Stimulated activated CD8-positive, alpha-beta memory T cell treated with anti-CD3 and anti-CD28 coated beads, Interleukin-4, amount 100 ng/mL, for 1 hour (primary cell): ENCODE measurements at places on chromosomes 16 and 17.
A peak's percentile ranks its signal among the peaks of the same experiment; 100 is the strongest.

GRCh38 chr16:49441366-49441780 lies 67.8 kb downstream of the C16orf78 start:
- peak; percentile 16 for DNase-seq

GRCh38 chr17:59719526-59719925 lies 12.1 kb downstream of the VMP1 start:
- no peak for DNase-seq

GRCh38 chr17:76208120-76208519 lies 32.2 kb downstream of the RNF157 start:
- DNase-seq = no peak

DNA sequence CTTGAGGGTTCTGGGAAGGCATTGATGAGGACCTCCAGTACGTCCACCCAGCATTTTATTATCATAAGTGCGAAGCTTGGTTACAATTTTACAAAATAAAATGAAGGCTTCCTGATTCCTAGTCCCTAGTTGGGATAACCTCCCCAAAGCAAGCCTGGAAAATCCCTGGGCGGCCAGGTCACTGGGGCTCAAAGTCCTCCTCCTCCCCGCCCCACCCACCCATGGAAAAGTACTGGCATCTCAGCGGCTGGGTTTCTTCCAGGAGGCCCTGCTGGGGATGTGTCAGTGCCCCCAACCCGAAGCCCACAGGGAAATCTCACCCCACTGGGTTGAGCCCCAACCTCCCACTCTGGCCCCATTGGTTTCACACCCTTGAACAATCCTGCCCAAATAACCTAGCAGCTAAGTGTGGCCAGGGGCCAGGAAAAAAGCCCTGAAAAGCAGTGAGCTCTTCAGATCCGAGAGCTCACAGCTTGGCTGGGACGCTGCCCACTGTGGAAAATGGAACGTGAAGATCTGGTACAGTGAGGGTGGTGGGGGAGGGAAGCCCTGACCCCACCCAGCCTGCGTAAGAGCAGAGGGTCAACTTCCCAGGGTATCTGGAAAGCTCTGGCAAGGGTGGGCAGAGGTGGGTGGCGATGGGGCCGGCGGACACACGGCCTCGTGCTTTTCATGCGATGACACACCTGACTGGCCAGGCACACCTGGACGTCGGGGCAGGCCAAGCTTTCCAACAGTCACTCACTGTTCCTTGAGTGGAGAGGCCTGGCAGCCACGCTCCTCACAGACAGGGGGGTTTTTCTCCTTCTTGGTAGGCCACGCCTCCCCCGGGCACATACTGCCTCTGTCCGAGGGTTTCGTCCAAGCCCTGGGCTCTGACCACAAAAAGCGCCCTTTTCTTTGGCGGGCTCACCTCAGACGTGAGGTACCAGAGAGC lies 324.5 kb downstream of the SOX9 start:
- DNase-seq = no peak

- DNase-seq = no peak
Observed at GRCh38 chr17:17947309-17947708, 24.9 kb downstream of the TOM1L2 start.

- no peak for DNase-seq
Observed at GRCh38 chr16:21160276-21160675, 1.8 kb downstream of the LDAF1 start.

DNA sequence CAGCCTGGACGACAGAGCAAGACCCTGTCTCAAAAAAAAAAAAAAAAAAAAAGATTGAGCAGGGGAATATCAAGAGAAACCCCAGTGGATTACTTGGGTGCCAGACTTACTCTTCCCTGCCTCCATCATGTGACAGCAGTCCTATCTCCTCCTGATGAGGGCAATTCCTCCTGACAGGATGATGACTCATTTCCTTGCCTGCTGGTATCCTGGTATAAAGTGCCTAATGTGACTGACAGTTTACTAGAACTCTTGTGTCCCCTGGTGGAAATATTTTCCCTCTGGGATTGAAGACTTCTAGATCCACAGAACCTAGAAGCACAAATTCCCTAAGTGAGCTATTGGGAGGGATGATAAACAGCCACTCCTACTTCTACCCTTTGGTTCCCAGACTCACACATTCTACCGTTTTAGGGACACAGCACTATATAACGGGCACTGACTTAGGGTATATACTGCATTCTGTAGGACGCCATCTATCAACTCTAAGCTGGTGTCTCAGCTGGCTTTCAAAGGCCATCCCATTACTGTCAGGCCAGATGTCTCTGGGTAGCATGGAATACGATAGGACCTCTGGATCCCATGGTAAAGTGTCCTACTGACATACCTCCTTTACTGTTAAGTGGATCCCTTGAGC lies 114.6 kb upstream of the MED13 start:
- no peak for DNase-seq

DNA sequence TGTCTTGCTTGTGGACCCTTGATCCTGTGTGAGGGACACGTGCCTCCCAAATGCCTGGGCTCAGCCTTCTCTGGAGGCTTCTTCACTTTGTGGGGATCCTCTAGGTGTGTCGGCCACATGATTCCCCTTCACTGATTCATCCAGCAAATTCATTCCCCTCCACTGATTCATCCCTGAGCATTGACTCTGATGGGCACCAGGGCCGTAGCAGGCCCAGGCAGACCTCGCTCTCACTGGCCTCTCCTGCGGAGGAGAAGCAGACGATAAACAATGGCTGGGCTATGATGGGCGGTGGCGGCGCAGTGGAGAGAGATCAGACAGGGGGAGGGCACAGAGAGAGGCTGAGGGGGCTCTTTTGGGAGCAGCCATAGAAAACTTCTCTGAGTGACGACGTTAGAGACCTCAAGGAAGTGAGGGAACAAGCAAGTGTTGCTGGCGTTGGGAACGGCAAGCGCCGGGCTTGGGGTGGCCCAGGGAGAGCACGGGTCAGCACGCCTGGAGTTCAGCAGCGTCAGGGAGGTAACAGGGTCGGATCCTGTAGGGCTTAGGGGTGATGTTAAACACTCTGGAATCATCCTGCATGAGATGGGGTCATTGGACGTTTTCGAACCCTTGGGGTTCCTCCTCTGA lies 17.5 kb upstream of the RPTOR start:
- DNase-seq = no peak

- DNase-seq = peak; percentile 48
Observed at GRCh38 chr16:87874639-87875427, 5.5 kb upstream of the SLC7A5 start.

- no peak for DNase-seq
Observed at GRCh38 chr17:7017827-7018200, 5.0 kb upstream of the BCL6B start.

DNA sequence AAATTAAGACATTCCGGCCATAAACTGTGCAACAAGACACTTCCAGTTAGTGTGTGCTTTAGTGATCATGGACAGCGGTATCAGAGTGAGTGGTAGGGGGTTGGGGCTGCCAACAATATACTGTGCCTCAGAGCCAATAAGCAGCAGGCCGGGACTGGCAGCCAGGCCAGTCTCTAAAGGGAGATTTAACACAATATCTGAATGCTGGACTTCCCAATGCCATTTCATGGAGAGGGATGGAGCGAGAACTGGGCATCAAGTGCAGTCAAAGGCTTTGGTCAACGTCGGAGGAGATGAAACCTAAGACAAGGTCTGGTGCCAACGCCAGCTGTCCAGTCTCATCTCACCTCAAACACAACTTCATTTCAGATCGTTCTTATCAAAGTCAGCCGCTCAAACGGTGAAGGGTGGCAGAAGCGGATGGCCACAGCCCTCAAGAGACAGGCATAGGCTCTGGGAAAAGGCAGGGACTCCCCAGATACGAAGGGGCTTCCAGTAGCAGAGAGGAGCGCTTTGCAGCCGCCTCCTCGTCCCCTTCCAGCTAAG lies 935 bp downstream of the USP32 start:
- no peak for DNase-seq

GRCh38 chr17:17203173-17203730 lies 2.9 kb downstream of the PLD6 start:
- no peak for DNase-seq

- no peak for DNase-seq
Observed at GRCh38 chr17:55442953-55443683, 21.5 kb upstream of the MMD start.

GRCh38 chr16:65500007-65500406 lies 378.1 kb upstream of the CDH11 start:
- DNase-seq = no peak

GRCh38 chr17:17018021-17018441 lies 24.2 kb upstream of the MPRIP start:
- DNase-seq = no peak

DNA sequence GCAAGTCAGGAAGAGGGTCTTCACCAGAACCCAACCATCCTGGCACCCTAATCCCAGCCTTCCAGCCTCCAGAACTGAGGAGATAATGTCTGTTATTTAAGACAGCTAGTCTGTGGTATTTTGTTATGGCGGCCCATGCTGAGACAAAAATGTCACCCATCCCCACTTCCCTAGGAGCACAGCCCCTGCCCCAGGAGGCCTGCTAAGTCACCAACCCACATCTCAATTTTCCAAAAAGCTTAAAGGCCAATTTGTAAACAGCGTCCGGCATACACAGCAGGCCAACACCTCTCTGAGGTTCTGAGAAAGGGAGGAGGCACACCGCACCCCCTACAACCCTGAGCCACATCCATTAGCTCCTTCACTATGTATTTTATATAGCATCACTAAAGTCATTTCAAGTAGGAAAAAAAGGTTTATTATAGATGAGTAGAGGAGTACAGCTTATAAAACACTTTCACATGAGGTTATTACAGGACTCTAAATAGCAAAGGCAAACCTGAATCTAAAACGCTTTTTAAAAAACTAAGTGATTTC lies 6.9 kb downstream of the TMEM170A start:
- DNase-seq = no peak

- DNase-seq = peak; percentile 50
Observed at GRCh38 chr17:78176548-78177025, 8.2 kb downstream of the SYNGR2 start.

- DNase-seq = no peak
Observed at GRCh38 chr16:56260378-56261160, 69.3 kb downstream of the GNAO1 start.

DNA sequence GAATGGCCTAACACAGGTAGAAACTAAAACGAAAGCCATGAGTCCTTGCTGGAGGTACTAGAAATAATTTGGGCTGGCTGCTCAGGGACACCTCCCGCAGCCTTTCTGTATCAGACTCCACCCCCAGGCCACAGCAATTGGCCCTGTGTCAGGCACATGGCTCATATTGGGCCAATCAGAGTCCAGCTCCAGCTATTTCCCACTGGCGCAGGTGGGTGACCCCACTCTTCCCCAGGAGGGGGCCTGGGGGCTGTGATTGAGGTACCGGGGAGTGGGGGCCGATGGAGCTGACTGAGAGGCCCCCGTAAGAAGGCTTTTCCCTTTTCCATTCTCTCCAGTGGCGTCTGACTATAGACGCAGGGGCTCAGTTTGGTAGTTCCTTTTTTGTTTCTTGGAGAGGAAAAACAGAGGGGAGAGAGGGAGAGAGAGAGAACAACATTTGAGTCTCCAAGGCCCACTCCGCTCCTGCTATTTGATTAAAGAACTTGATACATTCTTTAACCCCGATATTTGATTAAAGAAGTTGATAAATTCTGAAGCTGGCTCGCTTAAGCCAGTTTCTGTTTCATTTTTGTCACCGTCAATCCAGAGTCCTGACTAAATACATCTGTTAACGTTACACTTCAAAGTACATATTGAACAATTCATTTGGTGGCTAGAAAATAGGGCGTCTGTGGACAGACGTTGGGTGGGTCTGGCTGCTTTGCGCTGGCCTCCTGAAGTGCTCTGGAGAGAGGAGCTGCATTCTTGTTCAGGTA lies 26.3 kb downstream of the FOXL1 start:
- no peak for DNase-seq

DNA sequence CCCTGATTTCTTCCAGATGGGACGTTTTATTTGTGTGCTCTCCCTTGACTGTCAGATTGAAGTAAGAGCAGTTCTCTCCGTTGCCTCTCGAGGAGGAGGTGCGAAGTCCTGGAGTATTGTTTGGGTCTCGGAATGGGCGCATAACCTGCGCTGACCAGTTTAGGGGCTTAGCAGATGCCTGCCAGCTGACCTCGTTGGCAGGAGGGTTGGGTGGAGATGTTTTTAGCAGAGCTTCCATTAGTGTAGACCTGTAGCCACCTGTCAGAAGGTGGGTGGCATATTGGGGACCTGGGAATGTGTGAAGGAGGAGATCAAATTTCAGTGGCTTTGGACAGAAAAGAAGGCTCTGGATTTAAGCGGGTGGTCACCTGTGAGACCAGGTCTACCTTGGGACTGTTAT lies 3.6 kb downstream of the RASD1 start:
- DNase-seq = no peak

DNA sequence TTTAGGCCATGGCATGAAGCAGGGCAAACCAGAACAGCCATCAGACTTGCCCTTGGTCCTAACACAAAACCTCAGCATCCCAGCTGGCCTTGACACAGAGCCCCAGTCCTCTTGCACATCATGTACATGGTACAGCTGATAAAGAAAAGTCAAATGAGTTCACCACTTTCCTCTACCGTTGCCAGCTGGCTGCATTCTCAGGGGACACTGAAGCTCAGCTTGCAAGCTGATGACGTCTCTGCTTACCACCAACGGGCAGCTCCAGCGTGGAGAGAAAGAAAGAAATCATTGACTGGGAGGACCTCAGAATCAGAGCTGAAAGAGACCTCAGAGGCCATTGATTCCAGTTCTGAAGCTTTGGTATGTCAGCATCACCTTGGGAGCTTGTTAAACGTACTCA lies 80.7 kb upstream of the CES5A start:
- DNase-seq = no peak

GRCh38 chr17:32795339-32795979 lies 81.5 kb downstream of the MYO1D start:
- no peak for DNase-seq

- DNase-seq = no peak
Observed at GRCh38 chr17:13587487-13588338, 14.0 kb downstream of the HS3ST3A1 start.

GRCh38 chr17:65074778-65075250 lies 18.3 kb upstream of the GNA13 start:
- no peak for DNase-seq

DNA sequence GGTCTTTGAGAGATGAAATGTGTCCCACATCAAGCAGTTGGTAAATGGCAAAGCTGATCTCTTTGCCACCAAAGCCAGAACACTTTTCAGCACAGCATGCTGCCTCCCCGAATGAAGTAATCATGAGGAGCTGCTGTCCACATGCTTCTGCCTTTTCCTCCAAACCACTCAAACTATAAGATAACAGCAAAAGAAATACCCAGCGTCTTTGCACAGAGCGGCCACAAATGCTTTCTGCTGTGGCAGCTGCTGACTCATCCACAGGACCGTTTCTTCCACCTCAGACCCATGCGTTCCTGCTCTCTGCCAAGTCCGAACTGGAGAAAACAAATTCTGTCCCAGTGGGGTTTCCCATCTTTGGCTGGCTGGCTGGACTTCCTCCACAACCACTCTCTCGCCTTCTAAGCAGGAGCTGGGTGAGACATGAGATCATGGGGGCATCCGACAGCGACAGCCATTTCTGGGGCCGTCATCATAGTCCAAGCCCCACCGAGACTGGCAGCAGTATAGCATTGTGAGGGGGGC lies 27.1 kb downstream of the TBC1D3B start:
- no peak for DNase-seq
